Activated CD4-positive, alpha-beta T cell treated with anti-CD3 and anti-CD28 coated beads, Interleukin-2, amount 10 ng/mL, durations not matched to agents 24 days and 14 days (primary cell): ENCODE measurements at places on chromosomes 5 and 9. TPM values are rescaled to one million over a fixed set of nuclear protein-coding genes. Genes with fewer than 3 reads are reported as not detected.

Gene IL13
- 231 and 239 TPM in 2 replicates for total RNA-seq

GRCh38 chr5:89065919-89066318 lies 182.9 kb upstream of the MEF2C start:
- peak; percentile 55 for DNase-seq

Gene GCNT4
- 0.52 and 0.70 TPM in 2 replicates for total RNA-seq

Gene CD72
- total RNA-seq: 8.1 and 9.0 TPM in 2 replicates

Gene SELENOP
- not detected in 2 replicates for total RNA-seq

GRCh38 chr9:13088720-13089427 lies 190.6 kb downstream of the MPDZ start:
- DNase-seq: no peak

- DNase-seq: no peak
Observed at GRCh38 chr9:119761812-119762211, 392.6 kb upstream of the BRINP1 start.

Gene ZNF462
- total RNA-seq: 0.37 and 0.50 TPM in 2 replicates

GRCh38 chr9:5195463-5195862 lies 10.0 kb upstream of the INSL6 start:
- DNase-seq: no peak

DNA sequence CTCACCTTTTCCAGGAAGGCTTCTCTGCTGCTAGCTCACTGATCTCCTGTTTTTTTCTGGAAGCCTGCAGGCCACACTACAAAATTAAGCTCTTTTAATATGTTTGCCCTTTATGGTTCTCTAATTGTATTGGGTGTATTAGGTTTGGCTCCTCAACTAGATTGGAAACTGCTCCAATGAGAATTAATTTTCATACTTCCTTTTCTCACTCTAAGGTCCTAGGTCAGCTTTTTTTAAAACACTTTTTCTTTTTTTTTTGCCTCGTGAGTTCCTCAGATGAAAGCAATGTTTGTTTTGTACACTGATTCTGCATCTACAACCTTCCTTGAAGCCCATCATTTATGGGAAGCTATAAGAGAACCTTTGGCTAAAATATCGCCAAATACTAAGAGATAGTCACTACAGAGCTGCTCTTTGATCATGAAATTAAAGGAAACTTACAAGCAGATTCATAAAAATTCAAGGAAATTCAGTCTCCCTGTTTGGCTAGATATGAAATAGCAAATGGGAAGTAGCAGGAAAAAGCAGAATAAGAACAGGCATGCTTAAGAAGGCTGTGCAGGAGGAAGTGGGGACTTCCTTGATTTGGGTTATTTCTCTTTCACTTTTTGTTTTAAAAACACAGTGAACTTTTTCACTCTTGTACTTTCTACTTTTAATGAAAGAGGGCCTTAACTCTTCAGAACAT lies 55.2 kb upstream of the FYB1 start:
- peak; percentile 71 for DNase-seq

GRCh38 chr5:68408345-68408871 lies 192.9 kb downstream of the PIK3R1 start:
- DNase-seq: no peak

GRCh38 chr9:127500399-127500798 lies 49.1 kb downstream of the LRSAM1 start:
- DNase-seq: no peak

DNA sequence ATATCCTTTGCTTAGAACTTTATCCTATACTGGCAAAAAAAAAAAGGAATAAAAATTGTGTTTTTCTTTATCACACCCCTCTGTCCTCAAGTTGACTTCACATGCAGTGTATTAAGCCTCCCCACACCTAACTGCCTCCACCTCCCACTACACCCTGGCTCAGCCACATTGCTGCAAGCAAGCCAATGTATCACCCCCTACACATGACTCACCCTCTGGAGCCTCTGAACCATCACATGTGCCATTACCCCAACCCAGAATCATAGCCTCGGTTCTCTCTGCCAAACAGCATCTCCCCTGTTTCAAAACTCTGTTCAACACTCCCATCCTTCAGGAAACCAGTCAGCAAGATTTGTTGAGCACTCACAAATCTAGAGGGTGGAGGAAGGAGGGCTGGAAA lies 209.0 kb downstream of the CWC27 start:
- no peak for DNase-seq

DNA sequence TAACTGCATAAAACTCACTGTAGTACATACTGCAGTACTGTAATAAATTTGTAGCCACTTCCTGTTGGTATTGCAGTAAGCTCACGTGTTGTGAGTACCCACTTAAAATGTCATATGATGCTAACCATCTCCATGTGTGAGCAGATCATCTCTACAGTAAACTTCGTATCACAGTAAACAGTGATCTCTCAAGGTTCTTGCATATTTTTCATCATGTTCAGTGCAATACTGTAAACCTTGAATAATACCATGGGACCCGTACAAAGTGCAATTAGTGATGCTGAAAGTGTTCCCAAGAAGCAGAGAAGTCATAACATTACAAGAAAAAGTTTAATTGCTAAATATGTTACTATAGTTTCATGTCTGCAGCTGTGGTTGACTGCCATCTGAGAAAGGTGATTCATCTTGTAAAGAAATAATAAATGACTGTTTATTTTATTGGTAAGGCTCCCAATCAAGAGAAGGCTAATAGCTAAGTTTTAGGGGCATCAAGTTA lies 253.8 kb upstream of the POU5F2 start:
- DNase-seq: no peak

DNA sequence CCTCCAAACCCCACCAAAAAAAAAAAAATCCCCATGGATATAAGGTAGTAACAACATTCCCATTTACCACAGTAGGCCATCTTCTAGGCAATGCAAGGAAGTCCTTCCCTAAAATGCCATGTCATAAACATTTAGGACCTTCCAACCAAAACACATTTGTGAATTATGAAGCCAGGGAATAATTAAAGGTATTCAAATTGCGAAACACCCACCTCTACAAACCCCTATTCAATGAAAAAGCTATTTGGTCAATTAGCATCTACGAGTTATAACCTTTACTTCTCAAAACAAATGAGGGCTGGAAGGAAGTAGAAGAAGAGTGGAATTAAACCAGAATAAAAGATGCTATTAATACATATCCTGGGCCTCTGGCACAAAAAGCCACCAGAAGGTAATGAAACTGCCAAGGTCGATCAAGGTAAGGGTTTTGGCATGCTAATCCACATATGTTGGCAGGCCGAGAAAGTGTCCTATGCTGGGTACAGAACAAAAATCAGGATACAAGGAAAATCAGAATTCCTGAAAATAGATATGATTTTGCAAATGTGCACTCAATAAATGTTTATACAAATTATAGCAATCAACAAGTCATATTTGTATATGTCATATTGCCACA lies 47.7 kb downstream of the MTMR12 start:
- no peak for DNase-seq

DNA sequence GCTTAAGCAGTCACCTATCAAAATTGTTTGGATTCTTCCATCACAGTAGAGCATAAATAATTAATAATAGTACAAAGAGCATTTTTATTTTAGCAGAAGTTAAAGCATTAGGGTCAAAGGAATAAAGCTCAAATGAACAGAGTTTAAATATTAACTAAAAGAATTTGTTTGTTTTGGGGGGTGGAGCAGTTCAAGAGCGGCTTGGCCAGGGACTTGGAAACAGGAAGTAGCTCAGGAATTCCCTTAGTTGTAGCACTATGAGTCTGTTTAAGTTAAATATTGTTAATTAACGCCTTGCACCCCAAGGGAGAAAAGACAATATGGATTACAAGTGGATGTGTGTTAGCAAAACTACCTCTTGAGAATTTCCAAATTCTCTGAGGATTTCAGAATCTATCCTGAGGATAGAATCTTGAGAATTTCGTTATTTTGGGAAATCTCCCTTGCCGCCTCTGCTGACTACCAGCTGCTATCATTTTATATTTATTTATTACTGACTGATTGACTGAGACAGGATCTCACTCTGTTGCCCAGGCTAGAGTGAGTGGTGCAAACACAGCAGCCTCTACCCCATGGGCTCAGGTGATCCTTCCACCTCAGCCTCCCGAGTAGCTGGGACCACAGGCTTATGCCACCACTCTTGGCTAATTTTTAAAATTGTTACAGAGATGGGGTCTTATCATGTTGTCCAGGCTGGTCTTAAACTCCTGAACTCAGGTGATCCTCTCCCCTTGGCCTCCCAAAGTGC lies 96.7 kb upstream of the CHD1 start:
- no peak for DNase-seq

DNA sequence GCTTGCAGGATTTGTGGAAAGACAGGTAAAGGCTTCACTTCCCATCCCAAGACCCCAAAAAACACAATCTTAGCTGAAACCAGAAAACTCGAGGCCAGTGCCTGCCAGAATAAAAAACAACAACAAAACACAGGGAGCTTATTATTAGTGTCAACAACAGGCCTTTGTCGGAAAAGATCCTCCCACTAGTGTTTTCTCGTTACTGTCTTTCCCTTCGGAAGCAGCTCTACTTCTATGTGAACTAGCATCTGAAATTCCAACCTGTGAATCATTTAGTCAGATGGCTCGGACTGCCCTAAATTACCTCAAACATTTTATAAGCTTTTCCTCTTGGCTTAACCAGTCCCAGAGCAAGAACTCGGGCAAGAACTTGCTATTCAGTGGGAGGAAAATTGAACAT lies 122.2 kb upstream of the GNA14 start:
- DNase-seq: no peak

DNA sequence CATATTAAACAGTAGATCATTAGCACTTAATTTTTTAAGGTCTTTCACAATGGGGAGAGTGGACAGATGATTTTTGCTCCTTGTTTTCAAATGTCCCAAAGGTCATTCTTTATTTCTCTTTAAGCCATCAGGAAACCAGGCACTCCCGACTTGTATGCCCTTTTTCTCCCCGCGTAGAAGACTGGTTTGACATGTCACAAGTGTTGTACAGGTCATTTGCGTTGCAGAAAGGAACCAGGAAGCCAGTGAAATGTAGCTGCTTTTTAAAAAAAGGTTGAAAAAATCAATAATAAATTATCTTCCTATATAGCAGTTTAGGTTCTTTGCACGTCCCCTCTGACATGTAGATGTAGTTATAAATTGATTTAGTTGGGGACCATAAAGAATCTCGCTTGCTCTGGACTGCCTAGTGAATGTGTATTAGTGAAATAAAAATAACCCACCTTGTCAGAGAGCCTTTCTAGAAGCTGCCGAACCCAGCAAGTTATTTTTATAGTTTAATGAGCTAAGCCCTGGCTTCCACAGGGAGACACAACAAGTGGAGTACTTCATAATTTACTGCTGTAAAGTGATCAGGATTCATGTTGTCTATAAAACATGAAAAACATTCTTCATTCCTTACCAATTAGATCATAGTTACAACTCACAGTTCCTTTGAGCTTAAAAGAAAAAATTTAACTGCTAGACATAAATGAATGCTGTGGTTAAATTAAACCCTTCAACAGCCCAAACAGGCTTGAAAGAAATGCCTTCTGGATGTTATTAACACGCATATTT lies 404.6 kb downstream of the CSNK1G3 start:
- no peak for DNase-seq

- DNase-seq: no peak
Observed at GRCh38 chr9:81753436-81753835, 64.1 kb upstream of the TLE1 start.

Gene PHYHD1
- total RNA-seq: 0.45 and 0.47 TPM in 2 replicates

DNA sequence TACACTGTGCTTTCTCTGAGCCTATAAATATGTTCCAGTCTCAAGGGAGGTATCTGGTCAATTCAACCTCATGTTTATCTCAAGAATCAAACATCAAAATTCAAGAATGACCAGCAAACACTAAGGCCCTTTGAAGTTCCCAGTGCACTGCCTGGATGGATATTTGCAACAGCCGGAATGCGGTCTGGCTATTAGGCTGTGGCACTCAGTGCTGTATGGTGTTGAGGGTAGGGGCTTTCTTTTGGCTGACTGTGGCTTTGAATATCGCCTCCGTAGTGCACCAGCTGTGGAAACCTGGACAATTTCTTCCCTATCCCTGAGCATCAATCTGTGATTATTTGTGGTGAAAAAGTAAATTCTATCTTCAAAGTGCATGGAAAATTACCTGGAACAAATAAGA lies 220.4 kb downstream of the BRINP1 start:
- no peak for DNase-seq

- no peak for DNase-seq
Observed at GRCh38 chr9:83670381-83670780, 37.4 kb downstream of the UBQLN1 start.

- DNase-seq: no peak
Observed at GRCh38 chr5:23446424-23446823, 61.0 kb upstream of the PRDM9 start.

Gene LHX3
- not detected in 2 replicates for total RNA-seq
